Activated CD8-positive, alpha-beta memory T cell treated with anti-CD3 and anti-CD28 coated beads for 24 hours (primary cell): ENCODE measurements at places on chromosomes 13 and 19.

- DNase-seq = no peak
Measured at GRCh38 chr19:538641-539428, 5.0 kb upstream of the GZMM start.

GRCh38 chr19:17081672-17082630, 6.4 kb downstream of the MYO9B start:
- DNase-seq = no peak

GRCh38 chr13:72599178-72599743, 128.2 kb downstream of the MZT1 start:
- DNase-seq = no peak

GRCh38 chr13:99265162-99265800, 7.1 kb upstream of the GPR18 start:
- peak; percentile 70 for DNase-seq

- peak; percentile 100 for DNase-seq
Measured at GRCh38 chr19:1173845-1174809, at the start of gene SBNO2. Gene SBNO2 (minus strand): TSS chr19:1174268. CDS start chr19:1154276, 19,992 bp downstream.

GRCh38 chr19:17950310-17951156, 16.4 kb upstream of the KCNN1 start:
- no peak for DNase-seq

DNA sequence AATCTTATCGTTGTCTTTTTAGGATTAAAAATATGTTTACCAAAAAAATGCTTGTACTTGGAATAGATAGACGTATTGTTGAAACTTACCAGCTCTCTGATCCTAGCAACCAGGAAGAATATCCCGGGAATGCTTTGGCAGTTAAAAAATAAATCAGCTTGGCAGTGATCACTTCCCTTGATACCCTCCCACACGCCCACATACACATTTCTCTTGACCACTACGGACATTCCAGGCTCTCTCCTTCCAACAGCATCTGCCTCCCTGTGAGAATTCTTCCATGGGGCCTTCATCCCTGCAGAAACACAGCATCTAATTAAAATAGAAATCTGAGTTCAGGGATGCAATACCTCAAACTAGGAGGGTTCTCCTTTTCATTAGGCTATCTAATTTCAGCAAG, 57.9 kb downstream of the THSD1 start:
- no peak for DNase-seq

- DNase-seq = no peak
Measured at GRCh38 chr13:26202365-26202972, 19.6 kb downstream of the RNF6 start.

GRCh38 chr19:19746286-19747213, 13.6 kb upstream of the ZNF14 start:
- DNase-seq = no peak

GRCh38 chr13:40536443-40537113, 129.9 kb downstream of the FOXO1 start:
- DNase-seq = peak; percentile 48

DNA sequence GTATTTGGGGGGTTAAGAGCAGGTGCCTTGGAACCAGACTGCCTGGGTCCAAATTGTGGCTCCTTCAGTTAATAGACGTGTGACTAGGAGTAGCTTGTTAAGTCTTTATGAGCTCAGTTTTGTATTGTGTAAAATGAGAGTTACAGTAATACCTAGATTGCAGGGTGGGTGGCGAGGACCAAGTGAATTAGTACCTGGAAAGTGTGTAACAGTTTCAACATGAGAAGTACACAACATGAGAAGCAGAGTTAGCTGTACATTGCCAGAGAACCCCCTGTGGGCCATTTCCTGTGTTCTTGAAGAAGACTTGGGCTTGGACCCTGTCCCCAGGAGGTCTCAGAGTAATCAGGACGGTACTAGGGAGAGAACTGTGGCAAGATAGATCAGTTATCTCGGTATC, 36.8 kb downstream of the PPP2R1A start:
- no peak for DNase-seq

GRCh38 chr13:27001705-27002104, 169.9 kb downstream of the USP12 start:
- no peak for DNase-seq

DNA sequence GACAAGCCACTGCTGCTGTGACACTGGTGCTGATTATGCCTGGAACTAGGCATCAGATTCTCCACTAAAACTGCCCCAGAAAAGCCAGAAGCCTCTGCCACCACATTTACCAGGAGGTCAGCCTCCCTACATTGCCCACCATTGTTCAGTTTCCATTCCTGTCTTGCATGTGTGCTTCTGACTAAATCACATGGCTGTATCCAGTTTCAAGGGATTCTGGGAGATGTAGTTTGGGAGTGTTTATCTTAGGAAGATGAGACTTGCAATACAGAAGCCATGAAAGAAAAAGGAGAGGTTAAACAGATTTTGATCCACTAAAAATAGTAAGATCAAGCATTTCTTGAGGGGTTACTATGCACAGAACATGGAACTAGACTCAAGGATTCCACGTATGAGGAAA, 40.7 kb upstream of the SERPINE3 start:
- no peak for DNase-seq

GRCh38 chr13:57865600-57866294, 234.2 kb downstream of the PCDH17 start:
- no peak for DNase-seq

GRCh38 chr13:61751039-61751438, 335.4 kb upstream of the PCDH20 start:
- DNase-seq = no peak

DNA sequence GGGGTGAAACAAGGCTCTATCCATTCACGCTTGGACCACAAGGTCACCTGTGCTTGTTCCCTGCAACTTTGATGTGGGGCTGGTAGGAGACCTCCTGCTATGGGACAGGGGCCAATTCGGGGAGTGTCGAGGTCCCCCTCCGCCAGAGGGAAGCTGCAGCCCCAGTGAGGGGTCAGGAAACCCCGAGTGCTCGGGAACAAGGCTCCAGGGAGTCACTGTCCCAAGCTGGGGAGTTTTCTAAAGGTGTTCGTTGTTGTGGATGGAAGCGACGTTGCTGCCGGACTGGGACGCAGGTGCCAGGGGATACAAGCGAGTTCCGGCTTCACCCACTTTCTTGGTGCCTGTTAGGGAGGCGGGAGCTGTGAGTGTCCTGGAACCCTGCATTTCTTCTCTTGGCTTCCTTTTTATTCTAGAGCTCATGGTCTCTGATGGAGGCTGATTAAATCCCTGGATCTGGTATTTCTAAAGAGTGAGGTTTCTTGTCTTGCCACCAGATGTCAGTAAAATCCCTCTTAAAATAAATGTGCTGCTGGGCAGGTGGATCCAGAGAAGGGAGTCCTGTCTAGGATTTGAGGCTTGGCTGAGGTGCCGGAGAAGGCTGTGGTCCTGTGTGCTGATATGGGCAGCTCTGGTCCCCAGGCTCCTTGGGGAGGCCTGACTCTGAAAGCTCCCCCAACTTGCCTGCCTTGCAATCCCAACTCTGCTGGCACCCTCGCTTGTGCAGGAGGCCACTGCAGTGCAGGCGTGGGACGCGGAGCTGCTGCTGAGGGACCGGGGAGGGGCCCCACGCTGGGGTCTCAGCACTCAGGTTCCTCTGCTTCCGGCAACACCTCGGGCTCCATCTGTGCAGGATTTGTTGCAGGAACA, 153.9 kb downstream of the TEX29 start:
- peak; percentile 49 for DNase-seq

- no peak for DNase-seq
Measured at GRCh38 chr19:2491130-2491801, 15.3 kb downstream of the GADD45B start.
